ENCODE measurements at places on chromosomes 2 and 18.

- no peak for DNase-seq
Measured at GRCh38 chr2:71001981-71002570, 7.4 kb upstream of the TEX261 start.

DNA sequence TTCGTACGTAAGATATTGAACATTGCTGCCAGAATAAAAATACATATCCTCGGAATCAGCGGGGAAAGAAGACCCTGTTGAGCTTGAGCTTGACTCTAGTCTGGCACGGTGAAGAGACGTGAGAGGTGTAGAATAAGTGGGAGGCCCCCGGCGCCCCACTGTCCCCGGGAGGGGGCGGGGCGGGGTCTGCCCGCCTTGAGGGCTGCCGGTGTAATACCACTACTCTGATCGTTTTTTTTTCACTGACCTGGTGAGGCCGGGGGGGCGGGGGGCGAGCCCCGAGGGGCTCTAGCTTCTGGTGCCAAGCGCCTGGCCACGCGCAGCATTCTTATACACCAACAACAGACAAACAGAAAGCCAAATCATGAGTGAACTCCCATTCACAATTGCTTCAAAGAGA lies 324.0 kb upstream of the REG3G start:
- no peak for DNase-seq

- no peak for DNase-seq
Measured at GRCh38 chr2:108575132-108575966, 41.1 kb downstream of the LIMS1 start.

DNA sequence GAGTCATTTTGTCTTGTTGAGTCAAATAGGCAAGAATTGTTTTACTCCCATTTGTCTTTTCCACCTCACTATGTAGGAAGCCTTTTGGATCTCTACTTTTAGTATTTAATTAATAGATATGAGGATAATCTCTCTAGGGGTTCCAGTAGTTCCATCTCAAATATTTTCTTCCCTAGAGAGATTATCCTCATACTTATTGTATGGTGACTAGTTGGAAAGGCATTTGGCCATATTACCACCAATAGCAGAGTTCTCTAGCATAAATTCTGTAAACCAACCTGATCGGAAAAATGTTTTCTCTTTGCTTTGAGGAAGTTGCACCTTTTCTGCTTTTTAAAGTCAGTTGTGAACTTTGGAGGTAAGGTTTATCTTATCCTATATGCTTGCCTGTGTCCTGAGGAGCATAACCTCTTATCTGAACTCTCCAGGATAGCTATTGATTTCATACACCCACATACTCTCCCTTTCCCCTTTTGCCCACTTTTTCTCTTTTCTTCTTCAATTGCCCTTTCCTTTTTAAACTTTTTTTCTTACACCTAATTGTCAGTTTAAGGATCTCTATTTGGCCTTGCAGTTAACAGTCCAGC lies 100.8 kb downstream of the GALNT1 start:
- DNase-seq, result no peak

DNA sequence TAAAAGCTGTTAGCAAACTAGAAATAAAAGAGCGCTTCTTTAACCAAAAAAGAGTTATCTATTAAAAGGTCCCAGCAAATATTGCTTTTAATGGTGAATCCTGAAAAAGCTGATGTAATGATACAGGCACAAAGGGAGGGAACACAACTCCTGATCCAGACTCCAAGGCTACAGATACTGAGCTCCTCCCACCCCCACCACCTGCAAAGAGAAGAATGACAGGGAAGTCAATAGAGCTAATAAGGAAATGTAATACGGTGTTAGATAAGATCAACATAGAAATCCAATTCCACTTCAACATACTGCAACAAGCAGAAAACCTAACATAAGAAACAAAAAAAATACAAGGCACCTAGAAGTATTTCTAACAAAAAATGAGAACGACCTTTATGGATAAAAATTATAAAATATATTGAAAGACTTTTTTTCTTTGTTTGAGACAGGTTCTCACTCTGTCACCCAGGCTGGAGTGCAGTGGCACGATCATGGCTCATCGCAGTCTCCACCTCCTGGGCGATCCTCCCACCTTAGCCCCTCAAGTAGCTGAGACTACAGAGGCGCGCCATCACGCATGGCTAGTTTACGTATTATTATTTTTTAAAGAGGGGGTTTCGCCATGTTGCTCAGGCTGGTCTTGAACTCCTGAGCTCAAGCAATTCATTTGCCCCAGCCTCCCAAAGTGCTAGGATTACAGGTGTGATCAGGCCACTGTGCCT lies 192.2 kb downstream of the HDAC4 start:
- DNase-seq, result no peak

- DNase-seq, result no peak
Measured at GRCh38 chr18:48742304-48742703, 203.5 kb downstream of the CTIF start.

DNA sequence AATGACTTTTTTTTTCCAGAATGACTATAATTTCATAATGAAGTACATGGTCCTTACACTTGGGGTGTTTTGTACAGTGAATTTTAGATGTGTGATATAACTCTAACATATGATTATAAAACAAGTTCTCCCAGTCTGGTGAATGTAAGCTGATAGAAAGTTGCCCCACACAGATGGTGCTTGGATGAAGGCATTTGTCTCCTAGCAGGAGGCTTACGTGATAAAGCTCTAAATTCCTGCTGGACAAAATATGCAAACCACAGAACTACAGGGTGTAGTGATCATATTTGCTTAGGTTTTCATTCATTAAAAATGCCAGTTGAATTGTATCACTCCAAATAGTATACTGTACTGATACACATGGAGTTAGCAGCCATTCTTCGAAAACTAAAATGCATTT lies 85.5 kb downstream of the DSC3 start:
- DNase-seq, result no peak

DNA sequence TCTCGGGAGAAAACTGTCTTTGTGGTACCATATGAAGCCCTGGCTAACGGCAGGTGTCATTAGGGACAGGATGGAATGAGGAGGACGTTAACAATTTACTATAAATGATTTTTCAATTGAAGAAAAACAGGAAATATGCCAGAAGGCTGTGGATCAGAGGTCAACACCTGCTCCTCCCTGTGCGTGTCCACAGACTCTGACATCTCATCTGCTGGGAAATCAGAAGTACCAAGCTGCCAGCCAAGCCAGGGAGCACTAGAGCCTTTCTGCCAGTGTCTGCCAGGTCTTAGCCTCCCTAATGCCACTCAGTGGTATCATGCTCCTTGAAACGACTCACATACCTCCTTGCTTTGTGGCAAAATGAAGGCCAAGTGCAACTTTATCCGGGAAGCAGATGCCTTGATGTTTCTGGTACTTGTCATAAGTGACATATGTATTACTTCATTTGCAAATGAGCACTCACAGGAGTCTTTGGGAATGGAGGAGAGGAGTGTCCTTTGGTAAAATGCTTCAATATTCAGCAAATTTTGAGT lies 541.1 kb downstream of the SATB2 start:
- no peak for DNase-seq

GRCh38 chr18:7725897-7726296 lies 158.8 kb downstream of the PTPRM start:
- no peak for DNase-seq

DNA sequence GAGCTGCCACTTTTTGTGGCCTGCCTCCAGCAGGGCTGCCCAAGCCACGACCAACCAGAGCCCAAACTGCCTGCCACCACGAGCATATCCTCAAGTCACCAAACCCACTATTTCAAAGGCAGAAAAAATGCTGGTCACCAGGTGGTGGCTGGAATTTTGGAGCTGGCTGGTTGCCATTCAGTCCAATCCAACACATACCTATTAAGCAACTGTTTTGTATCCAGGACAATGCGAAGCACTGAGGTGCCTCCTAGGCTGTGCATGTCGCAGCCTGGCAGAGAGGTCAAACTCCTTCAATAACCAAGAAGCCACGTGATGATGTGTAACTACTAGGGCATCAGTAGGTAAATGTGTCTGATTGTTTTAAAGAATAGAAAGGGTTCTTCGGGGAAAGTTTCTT lies 108.3 kb upstream of the PPP1CB start:
- no peak for DNase-seq

- DNase-seq, result no peak
Measured at GRCh38 chr2:136055929-136056688, 61.8 kb downstream of the CXCR4 start.

- DNase-seq, result no peak
Measured at GRCh38 chr2:135818937-135819610, 17.9 kb downstream of the LCT start.

DNA sequence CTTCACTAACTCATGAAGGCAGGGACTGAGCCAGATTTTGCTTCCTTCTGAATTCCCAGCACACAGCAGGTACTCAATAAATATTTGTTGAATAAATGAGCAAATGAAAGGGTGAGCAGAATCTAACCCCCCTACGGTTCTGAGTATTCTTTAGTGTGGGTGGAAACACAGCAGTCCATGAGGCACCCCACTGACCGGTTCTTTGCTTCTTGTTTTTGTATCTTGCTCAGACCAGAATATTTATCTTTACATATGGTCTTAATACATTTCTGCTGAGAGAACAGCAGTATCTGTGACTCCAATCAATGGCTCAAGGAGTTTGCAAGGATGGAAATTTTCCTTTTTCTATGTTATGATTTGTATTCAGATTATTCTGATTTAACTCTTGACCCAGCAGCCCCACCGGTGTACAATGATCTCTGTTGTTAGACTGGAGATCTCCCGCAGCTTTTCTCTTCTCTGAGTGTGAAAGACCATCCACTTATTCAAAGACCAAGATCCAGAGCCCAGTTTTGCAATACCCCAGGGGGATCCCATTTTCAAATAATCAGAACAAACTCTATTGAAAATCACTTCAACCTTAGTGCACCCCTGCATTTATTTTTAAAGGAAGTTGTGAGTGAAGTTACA lies 506.5 kb upstream of the TNP1 start:
- DNase-seq, result no peak

- DNase-seq, result no peak
Measured at GRCh38 chr18:65852273-65852672, 101.5 kb downstream of the CDH7 start.

- no peak for DNase-seq
Measured at GRCh38 chr2:203905656-203906055, 30.9 kb upstream of the ICOS start.

DNA sequence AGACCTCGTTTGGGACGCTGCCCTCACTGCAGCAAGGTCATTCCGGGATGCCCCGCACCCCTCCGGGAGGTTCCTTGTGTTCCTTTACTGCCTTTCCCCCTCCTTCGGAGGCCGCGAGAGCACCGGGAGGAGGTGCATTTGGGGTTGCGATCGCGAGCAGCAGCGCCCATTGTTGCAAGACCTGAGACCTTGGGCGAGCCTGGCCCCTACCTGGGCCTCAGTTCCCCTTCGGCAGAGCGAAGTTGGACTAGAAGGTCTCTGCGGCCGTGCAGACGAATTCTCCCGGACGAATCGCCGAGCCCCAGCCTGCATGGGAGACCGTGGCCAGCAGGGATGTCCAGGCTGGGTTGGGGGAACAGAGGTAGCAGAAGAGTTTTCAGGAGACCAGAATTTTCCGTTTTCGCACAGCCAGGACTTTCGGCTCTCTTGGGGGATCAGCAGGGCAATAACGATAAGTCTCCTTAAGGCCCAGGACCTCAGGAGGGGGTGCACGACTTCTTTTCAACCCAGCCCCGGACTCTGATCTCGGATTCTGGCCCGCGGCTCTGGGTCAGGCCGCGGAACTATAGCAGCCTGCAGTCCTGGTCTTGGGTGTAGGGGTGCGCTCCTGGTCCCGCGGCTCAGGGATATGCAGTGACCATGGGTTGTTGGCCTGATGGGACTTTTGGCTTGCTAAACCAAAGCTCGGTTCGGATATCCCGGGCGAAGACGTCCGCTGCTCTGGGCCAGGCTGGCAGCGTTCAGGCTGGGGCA lies 2.8 kb downstream of the GDF7 start:
- DNase-seq, result no peak

DNA sequence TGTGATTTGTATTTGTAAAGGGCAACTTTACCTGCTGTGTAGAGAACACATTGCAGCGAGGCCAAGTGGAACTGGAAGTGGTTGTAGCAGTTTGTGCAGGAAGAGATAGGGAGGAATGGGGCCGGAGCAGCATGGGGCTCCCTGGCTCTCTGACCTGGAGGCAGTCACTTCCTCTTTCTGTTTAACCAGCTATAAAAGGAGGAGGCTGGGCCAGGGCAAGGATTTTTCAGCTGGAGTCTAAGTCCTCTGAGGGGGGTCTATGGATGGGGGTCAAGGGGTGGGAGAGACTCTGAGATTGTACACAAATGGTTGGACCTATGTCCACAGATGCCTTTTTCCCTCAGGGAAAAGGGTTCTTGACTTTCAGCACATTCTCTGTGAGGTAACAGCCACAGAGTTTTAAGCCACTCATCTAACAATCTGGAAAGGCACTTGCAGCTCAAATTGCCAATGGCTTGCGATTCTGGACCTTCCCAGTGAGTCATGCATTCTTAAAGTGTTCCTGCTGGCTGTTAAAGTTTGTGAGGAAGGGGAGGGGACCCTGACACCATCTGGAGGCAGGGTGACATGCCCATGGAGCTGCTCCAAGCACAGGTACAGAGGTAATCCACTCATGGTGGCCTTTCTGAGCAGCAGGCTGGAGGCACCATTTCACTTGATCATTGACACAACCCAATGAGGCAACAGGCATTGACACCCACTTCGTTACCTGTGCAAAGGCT lies 347.0 kb downstream of the CYRIA start:
- DNase-seq, result no peak

DNA sequence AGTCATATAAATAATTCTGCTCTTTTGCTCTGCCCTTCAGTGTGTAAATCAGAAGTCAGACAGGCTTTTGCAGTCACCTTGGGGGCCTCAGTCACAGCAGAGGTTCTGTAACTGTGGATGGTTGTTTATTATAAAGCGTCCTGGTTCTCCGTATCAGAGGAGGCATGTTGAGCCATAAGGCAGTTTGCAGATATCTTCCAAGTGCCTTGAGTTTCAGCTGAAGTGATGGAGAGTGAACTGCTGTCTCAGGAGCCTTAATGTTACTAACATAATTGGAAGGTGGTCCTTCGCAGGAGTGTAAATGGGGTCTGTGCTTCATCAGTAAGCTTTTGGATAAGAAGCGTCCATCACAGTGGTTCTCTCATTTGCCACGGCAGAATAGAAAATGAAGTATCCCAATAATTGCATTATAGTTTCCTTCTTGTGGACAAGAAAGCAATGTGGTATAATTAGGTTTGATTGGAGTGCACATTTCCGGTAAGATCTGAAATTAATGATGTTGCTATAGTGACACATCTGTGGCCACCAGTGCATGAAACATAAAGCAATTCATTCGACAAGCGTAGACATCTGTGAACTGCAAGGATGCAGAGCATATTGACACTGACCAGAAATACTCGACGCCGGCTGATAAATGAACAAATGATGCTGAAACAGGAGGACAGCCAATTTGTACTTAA lies 112.5 kb upstream of the NFATC1 start:
- no peak for DNase-seq

DNA sequence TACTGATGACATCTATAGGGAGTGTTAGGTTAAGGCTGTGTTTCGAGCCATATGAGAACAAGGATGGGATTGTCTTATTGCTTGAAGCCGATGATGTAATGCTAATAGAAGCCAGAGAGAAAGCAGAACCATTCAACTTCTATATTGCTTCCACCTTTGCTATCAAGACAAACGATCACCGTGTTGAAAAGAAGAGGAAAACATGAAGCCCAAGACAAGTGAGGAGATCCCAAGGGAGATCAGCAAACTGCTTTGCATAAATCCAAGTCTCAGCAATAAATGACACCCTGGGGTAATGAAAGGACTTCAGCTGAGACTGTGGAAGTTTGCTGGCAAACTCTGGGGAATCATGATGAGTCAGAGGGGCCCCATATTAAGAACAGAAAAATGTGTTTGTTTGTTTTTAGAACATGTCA lies 206.2 kb downstream of the NCKAP5 start:
- no peak for DNase-seq

GRCh38 chr2:31141443-31142085 lies 3.3 kb upstream of the GALNT14 start:
- no peak for DNase-seq

- no peak for DNase-seq
Measured at GRCh38 chr2:20448246-20448976, 1.5 kb downstream of the RHOB start.

All from esophagus squamous epithelium (tissue), 5 donors.